ENCODE measurements at places on chromosomes 13 and 19.
A peak's percentile ranks its signal among the peaks of the same experiment; 100 is the strongest.

GRCh38 chr19:27860309-27860934 is 1352.5 kb downstream of the UQCRFS1 start:
- no peak for DNase-seq

DNA sequence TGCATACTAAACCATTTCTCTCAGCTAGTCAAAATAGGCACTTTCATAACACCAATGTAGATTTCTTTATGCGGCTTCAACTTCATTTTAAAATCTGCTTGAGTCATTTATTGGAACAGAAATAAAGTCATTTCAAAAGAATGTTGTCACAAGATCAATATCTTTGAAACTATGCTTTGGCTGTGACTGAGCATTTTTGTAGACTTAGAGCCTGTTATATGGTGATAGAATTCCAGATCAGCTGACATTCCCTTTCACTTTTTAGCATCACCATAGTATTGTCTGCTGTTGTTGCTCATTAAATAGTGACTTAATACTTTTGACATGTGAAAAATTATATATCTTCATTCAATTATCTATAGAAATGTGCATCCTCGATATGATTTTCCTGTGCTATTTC is 279.2 kb upstream of the PRR20A start:
- DNase-seq = no peak

GRCh38 chr13:70795484-70795883 is 687.2 kb upstream of the KLHL1 start:
- no peak for DNase-seq

DNA sequence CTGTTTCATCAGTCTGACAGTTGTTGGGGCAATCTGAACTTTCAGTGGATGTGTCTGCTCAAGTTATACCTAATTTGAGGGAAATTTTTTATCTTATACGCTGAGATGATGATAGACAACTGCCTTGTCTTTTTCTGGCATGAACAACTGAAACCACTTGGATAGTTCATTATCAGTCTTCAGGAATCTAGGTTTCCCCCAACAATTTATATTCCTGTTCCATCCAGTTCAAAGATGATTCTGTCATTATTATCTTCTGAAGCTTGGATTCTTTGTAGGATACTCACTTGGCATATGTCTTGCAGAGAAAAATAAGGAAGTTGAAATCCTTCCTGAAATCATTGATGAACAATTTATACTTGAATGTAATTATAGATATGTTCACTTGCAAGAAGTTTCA is 193.7 kb downstream of the LMO7 start:
- DNase-seq = no peak

- no peak for DNase-seq
Observed at GRCh38 chr19:50331221-50331993, 2.2 kb upstream of the KCNC3 start.

DNA sequence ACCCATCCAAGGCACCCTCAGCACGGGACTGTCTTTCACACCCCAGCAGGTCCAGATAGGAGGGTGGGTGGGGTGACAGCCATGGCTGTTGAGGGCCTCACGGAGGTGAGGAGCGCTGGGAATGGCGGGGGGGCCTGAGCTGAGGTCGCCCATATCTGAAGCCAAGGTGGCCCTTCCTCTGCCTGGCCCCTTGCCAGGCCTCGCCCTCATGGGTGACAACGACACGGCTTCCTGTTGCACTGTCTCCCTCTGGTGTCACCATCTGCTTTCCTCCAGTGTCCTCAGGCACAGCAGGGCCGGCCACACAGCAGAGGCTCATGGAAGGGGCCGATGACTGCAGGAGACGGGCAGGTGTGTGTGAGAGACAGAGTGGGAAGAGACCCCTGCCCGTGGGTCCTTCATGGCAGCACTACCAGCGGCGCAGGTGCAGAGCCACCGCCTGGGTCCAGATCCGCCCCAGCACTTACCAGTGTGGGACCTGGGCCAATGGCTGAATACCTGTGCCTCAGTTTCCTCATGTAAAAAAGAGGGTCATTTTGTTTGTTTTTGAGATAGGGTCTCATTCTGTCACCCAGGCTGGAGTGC is 8.1 kb upstream of the NKPD1 start:
- no peak for DNase-seq

GRCh38 chr19:38792250-38793111 is 3.5 kb downstream of the LGALS7B start:
- no peak for DNase-seq

GRCh38 chr19:50556282-50557008 is 11.8 kb downstream of the LRRC4B start:
- peak; percentile 78 for DNase-seq

- DNase-seq = no peak
Observed at GRCh38 chr13:100483841-100484381, 104.7 kb downstream of the GGACT start.

DNA sequence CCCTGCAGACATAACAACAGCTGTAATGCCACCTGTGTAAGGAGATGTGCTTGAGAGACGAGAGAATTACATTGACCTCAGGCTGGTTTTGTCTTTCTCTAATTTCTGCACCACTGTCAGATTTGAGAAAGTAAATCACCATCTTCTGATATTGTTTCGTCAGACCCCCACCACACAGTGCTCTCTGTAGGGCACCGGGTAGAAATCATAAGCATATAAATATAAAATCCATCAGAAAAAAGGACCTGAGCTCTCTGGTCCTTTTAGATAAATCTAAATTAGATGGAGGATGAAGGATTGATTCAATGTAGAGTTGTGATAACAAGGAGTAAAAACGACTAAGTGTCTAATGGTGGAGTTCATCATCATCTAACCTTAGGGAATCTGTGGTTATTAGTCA is 1981.0 kb upstream of the PRR20A start:
- no peak for DNase-seq

- no peak for DNase-seq
Observed at GRCh38 chr19:46839752-46840497, 10.7 kb downstream of the AP2S1 start.

DNA sequence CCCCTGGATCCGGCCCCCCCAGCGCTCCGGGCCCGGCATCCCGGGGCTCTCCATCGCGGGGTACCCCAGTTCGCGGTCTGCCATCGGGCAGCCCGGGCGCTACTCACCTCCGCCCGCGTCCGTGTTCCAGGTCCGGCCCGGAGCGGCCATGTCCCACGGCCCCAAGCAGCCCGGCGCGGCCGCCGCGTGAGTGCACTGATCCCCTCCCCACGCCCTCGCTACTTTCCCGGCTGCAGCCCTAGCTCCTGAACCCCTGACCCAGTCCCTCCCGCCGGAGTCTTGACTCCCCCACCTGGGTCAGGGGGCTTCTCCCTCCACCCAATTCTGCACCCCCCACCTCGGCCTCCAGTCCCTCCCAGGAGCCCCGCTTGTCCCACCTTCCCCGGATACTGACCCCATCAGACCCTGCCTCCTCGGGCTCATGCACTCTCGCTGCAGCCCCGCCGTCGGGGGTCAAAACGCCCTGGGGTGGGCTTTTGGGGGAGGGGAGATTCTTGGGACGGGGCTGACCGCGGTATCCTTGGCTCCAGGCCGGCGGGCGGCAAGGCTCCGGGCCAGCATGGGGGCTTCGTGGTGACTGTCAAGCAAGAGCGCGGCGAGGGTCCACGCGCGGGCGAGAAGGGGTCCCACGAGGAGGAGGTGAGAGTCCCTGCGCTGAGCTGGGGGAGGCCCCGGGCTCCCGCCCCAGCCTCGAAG is 566 bp downstream of the HMG20B start:
- no peak for DNase-seq

GRCh38 chr19:4152241-4152998 is 1.0 kb upstream of the CREB3L3 start:
- no peak for DNase-seq

- peak; percentile 70 for DNase-seq
Observed at GRCh38 chr13:39370554-39370953, 232.4 kb downstream of the LHFPL6 start.

DNA sequence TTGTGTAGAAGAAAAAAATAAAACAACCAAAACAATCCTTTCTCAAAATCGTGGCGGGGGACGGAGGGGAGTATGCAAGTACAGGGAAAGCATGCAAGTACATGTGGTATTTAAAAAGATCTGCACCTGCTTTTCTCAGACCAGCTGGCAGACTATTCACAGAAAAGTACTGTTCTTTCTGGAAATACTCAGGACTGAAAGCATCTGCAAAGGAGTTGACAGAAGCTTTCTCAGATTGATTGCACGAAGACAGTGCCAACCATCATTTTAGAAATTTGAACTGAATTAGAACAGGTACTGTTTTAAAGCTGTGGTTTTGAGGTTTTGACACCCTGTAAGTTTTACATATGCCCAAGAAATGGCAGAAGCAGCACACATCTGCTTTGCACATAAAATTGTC is 19.8 kb upstream of the PCDH8 start:
- DNase-seq = no peak

- DNase-seq = peak; percentile 13
Observed at GRCh38 chr13:40916207-40916998, 102.7 kb downstream of the ELF1 start.

GRCh38 chr13:114004420-114005205 is 30.7 kb upstream of the C13orf46 start:
- no peak for DNase-seq

DNA sequence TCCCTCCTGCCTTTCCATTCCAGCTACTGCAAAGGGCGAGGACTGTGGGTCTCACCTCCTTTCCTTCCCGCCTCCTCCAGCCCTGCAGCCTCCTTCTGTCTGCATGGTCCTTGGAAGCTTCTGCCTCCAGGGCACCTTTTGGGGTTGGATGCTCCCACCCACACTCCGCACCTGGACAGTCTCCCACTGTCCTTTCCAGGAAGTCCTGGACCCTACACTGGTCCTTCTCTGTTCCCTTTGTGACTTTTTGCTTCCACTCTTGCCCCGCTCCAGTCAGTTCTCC is 130.8 kb downstream of the USP12 start:
- DNase-seq = no peak

DNA sequence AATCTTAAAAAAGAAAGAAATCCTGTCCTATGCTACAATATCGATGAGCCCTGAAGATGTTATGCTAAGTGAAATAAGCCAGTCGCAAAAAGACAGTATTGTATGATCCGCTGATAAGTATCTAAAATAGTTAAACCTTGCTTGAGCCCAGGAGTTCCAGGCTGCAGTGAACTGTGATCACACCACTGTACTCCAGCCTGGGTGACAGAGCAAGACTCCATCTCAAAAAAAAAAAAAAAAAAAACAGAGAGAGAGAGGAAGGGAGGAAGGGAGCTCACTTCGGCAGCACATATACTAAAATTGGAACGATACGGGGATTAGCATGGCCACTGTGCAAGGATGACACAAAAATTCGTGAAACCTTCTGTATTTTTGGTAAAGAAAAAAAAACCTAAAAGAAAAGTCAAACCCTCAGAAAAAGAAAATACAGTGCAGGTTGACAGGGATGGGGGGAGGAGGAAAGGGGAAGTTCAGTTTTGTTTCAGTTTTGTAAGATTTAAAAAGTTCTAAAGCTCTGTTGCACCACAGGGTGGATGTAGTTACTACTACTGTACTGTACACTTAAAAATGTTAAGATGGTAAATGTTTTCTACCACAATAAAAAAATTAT is 8.4 kb downstream of the CLASRP start:
- no peak for DNase-seq

- no peak for DNase-seq
Observed at GRCh38 chr13:80547885-80548825, 207.2 kb upstream of the SPRY2 start.

GRCh38 chr13:104382951-104383350 is 1316.7 kb upstream of the SLC10A2 start:
- no peak for DNase-seq

DNA sequence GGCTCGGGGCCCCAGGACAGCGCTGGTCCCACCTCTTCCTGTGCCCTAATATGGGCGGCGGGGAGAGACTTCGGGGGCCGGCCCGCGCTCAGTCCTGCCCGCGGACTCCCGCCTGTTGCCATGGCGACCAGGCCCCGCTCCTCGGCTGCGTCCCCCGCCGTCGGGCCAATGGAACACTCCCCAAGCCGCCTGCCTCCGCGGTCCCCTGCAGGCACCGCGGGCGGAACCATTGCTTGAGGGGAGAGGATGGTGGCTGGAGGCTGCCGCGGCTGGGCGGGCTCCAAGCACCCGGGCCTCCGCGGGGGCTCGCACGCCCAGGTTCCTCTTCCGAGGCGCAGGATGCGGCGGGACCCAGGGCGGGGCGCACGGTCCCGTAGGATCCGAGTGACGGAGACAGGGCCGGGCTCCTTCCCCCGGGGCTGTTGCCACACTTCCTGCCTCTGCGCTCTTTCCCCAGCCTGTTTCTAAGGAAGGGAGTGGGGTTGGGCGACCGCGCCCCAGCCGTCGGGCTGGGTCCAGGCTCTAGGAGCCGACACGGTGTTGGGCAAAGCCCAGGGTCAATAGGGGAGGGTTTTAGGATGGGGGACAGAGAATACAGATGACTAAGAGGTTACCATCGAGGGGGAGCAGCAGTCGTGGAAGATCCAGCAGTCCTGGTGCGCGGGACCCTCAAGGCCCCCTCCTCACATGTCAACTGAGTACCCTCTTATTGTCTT is 1.2 kb upstream of the JUNB start:
- peak; percentile 95 for DNase-seq

DNA sequence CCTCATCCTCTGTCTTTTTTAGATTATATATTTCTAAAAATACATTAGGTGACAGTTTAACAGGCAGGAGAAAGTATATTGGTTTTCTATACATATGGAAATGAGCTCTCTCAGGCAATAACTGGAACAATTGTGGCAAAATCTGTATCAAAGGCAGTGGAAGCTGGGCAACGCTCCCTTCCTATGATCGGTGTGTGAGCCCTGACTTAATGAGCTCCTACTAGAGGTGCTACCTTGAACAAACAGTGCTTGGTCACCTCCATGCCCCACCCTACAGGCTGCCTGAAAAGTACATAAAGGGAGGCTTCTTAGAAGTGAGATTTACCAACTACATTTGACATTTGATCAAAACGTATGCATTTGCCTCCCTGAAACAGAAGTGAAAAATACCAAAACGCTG is 185.3 kb downstream of the EFNB2 start:
- no peak for DNase-seq

- DNase-seq = no peak
Observed at GRCh38 chr13:27203186-27203585, 31.6 kb upstream of the USP12 start.

DNA sequence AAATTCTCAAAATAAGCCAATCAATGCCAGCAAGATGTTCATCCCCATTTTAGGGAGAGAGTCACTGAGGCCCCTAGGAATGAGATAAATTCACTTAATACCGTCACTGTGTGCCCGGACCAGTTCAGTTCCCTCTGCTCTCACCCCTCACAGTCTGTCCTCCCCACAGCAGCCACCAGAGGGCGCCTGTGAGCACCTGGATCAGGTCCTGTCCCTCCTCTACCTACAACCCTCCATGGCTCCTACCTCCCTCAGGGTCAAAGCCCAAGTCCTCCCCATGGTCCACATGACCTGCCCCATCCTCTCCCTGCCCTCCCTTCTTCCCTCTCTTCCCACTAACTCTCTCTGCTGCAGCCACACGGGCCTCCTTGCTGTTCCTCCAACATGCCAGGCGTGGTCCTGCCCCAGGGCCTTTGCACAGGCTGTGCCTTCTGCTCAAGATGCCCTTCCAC is 42.0 kb upstream of the NFIC start:
- DNase-seq = peak; percentile 46

GRCh38 chr13:60303166-60303565 is 93.9 kb upstream of the TDRD3 start:
- no peak for DNase-seq

- no peak for DNase-seq
Observed at GRCh38 chr19:17616961-17617806, 61.7 kb downstream of the COLGALT1 start.

GRCh38 chr13:47661076-47661475 is 340.0 kb downstream of the SUCLA2 start:
- peak; percentile 82 for DNase-seq
